T follicular helper cell (primary cell): ENCODE measurements at places on chromosomes 13 and 19.

- no peak for DNase-seq
Measured at GRCh38 chr19:38723606-38723965, 20.7 kb downstream of the CAPN12 start.

- DNase-seq = no peak
Measured at GRCh38 chr19:7953060-7953459, 9.6 kb upstream of the TIMM44 start.

DNA sequence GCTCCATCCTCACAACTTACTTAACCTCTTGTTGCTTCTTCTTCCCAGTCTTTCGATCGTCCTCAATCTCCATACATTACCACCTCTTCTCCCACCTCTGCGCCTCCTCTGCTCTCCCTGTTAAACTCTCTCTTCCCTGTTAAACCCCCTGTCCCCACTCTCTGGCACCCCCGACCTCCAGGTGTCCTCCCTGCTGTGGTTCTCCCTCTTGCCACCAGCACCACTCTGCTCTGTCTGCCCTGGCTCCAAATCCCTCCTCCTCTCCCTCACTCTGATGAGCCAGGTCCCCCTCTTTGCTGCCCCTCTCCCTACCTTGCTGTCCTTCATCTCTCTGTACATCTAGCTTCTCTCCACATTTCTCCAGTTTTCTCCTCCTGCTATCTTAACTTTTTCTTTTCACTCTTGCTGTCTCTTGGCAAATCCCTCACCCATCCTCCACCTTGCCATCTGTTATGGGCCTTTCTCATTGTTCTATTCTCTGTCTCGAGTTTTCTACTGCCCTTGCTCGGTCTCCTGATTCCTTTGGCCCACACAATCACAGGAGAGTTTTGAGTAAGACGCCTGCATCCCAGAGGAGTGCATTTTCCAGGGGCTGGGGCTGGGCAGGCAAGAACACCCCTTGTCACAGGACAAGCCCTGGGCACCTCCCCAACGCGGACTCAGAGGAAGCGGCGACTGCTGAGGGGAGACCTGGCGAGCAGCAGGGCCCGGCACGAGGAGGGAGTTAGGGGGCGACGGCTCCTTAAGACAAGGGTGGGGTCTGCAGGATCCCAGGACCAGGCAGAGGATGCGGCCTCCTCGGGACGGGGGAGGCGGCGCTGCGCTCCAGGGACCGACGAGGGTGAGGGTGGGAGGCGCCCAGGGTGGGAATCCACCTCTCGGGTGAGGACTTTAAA is 21.4 kb upstream of the ERVV-1 start:
- no peak for DNase-seq

DNA sequence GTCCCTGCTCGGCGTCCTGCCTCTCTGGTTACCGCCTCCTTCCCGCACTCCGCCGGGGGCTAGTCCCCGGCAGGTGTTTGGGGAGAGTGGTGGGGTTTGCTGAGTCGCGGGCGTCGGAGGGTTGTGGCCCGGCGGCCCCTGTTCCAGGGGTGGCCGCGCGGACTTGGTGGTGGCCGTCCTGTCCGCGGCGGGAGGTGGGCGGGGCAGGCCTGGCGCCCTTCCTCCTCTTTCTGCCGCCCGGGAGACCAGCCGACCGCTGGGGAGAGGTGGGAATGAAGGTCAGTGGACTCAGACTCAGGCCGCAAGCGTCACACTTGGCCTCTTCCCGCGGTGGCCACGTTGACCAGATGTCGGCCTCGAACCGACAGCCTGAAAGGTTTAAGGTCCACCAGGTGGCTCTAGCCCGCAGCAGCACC is 61.8 kb downstream of the ZNF723 start:
- no peak for DNase-seq

- no peak for DNase-seq
Measured at GRCh38 chr13:77530875-77531274, 4.6 kb upstream of the SCEL start.

DNA sequence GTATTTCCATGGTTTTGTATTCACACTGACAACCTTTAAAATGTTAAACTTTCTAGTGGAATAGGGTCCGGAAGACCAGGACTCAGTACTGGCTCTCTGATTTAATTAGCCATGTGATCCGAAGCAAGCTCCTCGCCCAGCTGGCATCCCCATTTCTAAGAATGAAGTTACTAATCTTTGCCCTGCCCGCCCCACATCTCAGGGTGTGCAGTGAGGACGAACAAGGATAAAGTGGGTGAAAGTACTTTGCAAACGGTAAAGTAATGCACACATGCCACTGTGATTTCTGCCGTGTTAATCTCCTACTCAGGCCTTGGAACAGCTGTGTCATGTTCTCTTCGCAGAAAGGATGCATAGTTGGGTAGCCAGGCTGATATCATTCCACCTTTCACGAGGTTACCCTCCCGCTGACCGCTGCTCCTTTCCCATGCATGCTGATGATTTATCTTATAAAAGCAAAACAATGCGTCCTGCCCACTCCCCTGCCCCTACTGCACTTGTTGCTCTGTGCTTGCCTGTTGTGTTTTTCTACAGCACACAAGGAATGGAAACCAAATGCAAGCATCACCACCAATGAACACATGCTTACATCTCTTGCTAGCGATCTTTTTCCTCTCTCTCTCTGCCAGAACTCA is 539.0 kb downstream of the EFNB2 start:
- no peak for DNase-seq

DNA sequence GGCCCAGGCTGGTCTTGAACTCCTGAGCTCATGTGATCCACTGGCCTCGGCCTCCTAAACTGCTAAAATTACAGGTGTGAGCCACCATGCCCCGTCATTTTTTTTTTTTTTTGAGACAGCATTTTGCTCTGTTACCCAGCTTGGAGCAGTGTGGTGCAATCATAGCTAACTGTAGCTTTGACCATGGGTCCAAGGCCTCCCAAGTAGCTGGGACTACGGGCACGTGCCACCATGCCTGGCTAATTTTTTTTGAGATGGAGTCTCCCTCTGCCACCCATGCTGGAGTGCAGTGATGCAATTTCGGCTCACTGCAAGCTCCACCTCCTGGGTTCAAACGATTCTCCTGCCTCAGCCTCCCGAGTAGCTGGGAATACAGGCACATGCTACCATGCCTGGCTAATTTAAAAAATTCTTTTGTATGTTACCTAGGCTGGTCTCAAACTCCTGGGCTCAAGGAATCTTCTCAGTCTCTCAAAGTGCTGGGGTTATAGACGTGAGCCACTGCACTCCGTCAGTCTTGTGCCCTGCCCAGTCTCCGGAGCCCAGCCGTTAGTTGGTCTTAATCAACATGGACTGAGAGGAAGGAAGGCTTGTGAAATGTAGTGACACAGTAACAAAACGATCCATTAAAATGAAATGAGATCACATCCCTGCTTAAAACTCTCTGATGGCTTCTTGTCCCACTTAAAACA is 1.4 kb upstream of the LRG1 start:
- DNase-seq = no peak

DNA sequence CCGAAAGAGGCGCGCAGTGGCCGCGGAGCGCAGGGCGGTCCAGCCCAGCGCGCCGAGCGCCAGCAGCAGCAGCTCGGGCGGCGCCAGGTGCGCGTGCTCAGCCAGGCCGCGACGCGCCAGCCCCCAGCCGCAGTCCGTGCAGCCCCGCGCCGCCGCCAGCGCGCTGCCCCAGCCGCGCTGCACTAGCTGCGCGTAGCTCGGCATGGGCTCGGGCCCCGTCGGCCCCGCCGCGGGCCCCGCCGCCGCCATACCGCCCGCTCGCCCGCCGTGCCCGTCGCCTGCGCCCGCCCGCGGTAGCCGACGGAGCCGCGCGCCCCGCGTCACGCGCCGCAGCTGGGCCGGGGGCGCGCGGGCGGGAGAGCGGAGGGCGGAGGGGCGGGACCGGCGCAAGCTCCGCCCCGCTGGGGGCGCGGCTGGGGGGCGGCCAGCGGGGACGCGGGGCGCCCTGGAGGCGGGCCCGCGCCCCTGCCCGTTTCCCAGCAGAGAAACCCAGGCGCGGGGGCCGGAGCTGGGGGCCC is at the start of gene CERS1:
Gene CERS1, minus strand, starts transcription at position 335 of the 518 bp plus-strand sequence. Its CDS starts 86 bp downstream, at position 249.
- DNase-seq = no peak

- DNase-seq = peak; percentile 61
Measured at GRCh38 chr19:48419158-48419920, 25.9 kb downstream of the GRIN2D start.

GRCh38 chr19:30719999-30720345 is 347.8 kb downstream of the ZNF536 start:
- DNase-seq = no peak

DNA sequence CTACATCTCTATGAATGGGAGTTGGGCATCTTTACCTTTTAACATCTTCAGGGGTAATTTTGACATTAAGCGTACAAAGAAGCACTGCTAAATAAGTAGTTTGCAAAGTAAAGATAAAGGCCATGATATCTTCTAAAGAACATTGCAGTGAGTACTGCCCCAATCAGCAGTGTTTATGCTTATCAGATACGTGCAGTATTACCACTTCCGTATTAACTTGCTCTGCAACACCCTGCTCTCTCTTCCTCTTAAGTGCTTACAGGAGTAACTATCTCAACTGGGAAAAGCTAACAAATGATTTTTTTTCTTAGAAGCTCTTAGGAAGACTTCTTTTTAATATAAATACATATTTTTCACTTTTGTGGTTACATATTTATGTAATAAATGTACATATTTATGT is 793.7 kb upstream of the SLC10A2 start:
- no peak for DNase-seq

DNA sequence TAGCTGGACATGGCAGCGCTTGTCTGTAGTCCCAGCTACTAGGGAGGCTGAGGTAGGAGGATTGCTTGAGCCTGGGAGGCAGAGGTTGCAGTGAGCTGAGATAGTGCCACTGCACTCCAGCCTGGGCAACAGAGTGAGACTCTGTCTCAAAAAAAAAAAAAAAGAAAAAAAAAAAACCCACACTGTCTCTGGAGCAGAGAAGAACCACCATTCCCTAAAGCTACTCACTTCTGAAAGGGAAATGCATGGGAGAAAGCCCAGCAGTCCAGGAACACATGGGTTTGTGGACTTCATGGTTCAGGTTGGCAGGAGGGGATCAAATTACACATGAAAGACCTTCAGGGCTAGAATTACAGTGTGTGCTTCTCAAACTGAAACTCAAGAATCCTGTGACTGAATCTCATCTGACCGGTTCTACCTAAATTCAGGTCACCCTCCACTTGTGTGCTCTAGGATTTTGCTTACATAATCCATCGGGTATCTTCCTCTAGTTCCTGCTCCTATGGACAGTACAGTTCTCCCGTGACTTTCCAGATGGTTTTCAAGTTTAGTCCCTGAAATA is 30.2 kb upstream of the CPB2 start:
- no peak for DNase-seq

- no peak for DNase-seq
Measured at GRCh38 chr13:31053091-31053490, 108.6 kb downstream of the HSPH1 start.

- no peak for DNase-seq
Measured at GRCh38 chr13:39729156-39729555, 73.7 kb downstream of the COG6 start.

DNA sequence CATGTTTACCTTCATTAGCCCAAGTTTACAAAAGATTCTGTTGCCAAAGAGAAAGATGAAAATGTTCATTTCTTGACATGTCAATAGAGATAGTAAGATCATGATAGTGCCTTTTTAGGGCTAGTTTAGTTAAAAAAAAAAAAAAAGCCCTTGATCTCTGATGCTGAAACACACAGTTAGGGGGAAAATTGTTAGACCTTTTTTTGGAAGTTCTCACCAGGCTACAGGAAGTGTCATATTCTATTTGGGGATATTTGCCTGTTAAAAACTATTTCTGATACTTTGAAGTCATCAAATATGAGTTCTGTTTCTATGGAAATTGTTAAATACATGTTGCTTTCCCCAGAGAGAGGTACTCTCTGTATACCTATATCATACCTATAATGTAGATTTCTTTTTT is 21.6 kb downstream of the SLAIN1 start:
- DNase-seq = no peak

DNA sequence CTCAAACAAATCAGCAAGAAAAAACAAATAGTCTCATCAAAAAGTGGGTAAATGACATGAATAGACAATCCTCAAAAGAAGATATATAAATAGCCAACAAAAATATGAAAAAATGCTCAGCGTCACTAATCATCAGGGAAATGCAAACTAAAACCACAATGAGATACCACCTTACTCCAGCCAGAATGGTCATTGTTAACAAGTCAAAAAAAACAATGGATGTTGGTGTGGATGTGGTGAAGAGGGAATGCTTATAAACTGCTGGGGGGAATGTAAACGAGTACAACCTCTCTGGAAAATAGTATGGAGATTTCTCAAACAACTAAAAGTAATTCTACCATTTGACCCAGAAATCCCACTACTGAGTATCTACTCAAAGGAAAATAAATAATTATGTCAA is 239.2 kb upstream of the RFC3 start:
- no peak for DNase-seq

- no peak for DNase-seq
Measured at GRCh38 chr19:56988299-56988698, 131.5 kb upstream of the USP29 start.

GRCh38 chr19:33210266-33210940 is 15.2 kb downstream of the SLC7A10 start:
- DNase-seq = no peak

DNA sequence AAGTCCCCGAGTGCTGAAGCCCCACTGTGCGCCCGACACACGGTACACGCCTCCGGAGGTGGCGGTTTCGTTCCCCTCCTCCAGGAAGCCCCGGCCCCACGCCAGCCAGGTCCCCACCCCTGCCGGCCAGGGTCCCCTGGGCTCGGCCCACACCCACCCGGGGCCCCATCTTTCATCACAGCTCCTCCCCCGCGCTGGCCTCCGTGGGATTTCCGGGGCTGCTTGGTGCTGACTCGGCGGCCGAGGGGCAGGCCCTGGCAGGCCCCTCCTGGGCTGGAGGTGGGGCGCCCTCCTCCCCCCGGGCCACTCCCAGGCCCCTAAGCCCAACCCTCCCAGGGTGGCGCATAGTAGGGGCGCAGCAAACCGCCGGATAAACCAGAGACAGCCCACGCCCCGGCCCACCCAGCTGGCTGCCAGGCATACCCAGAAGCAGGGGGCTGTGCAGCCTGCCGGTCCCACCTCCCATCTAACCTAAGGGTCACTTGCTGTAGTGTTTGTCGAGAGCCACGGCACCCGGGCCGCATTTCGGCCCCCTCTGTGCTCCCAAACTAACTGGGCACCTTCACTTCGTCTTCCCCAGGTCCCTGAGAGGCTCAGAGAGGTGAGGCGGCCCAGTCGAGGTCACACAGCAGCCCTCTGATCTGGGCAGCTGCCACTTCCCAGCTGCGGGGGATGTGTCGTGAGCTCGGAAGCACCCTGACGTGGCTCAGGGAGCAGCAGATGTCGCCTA is 6.6 kb downstream of the ZBTB7A start:
- DNase-seq = peak; percentile 31

DNA sequence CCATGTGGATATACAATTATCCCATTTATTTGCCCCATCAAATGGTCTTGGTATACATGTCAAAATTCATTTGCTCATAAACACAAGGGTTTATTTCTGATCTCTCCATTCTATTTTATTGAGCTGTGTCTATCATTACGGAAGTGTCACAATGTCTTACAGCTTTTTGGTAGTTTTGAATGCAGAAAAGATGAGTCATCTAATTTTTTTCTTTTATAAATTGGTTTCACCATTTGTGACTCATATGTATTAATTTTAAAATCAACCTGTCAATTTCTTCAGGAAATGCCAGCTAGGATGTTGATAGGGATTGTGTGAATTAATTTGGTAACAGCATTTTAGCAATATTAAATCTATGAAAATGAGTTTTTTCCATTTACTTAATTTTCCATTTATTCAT is 2549.4 kb downstream of the PCDH9 start:
- DNase-seq = no peak

GRCh38 chr19:40239415-40240226 is 13.1 kb upstream of the CCNP start:
- DNase-seq = no peak
